ENCODE measurements at places on chromosomes 2 and 18.

GRCh38 chr18:13374468-13375301 lies 156.1 kb downstream of the LDLRAD4 start:
- DNase-seq, result no peak

- DNase-seq, result no peak
These were observed 5.7 kb upstream of the SERPINB2 start for GRCh38 chr18:63881851-63882250.

GRCh38 chr2:238698072-238698352 lies 149.9 kb upstream of the TWIST2 start:
- DNase-seq, result no peak

DNA sequence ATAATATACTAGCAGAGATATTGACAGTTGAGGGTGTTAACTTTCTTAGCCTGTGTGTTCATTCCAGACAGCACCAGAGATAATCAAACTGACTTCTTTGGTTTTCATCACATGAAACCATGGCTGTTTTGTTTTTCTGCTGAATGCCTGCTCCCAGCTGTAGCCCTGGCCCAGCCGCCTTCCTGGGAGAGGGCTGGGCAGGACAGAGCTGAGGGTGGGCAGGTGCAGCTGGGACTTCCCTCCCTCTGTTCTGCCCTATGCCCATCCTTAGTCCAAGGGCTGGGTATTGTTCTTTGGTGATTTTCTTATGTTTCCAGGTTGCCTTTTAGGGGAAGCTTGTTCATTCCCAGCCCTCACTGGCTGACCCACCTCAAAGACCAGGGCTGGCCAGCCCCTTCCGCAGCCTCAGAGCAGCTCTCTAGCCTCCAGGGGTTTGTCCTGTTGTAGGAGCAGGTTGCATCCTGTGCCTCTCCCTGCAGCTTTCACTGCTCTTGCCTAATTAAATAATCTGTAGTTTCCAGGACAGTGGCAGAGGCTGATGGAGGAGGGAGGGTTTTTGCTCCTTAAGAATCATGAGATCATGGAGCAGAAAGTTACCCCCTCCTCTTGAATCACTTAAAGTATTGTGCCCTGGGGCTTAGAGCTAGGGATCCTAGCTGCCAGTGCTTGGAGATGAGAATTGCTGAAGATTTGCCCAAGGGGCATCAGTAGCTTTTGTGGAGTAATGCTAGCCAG lies 61.4 kb downstream of the MTCL1 start:
- no peak for DNase-seq

DNA sequence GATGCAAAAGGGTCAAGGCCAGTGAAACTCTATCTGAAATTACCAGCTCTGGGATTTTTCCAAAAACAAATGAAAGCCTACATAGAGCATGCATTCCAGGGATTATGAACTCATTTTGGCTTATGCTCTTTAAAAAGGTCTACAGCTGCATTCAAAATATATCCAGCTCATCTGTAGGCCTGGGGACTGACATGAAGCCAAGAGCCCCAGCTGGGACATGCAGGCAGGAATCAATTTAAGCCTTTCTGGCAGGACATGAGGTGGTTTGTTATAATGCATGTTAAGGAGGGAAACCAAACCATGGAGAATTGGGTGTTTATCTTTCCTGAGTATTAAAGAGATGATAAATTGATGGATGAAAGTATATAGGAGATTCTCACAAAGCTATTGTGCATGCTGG lies 164.5 kb downstream of the RBM43 start:
- DNase-seq, result no peak

DNA sequence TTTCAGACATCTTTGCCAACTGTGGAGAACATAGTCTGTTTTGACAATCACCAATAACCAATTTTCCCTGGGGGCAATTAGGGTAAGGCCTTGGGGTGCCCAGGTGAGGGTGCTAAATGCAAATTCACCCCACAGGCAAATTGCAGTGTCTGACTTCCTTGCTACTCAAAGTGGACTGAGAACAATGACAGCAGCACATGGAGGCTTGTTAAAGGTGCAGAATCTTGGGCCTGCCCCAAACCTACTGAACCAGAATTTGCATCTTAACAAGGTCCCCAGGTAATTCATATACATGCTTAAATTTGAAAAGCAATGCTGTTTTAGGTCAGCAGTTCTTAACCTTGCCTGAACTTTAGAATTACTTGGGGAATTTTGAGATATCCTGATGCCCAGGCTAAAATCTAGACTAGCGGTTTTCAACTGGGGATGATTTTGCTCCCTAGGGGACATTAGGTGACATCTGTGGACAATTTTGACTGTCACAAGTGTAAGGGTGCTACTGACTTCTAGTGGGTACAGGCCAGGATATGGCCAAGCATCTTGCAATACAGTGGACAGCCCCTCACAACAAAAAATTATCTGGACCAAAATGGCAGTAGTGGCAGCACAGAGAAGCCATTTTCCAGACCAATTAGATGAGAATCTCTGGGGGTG lies 80.2 kb upstream of the GCFC2 start:
- DNase-seq, result no peak

- DNase-seq, result no peak
These were observed 139.8 kb downstream of the HNMT start for GRCh38 chr2:138104071-138104470.

- DNase-seq, result no peak
These were observed 305.0 kb upstream of the ERBB4 start for GRCh38 chr2:212843409-212844199.

DNA sequence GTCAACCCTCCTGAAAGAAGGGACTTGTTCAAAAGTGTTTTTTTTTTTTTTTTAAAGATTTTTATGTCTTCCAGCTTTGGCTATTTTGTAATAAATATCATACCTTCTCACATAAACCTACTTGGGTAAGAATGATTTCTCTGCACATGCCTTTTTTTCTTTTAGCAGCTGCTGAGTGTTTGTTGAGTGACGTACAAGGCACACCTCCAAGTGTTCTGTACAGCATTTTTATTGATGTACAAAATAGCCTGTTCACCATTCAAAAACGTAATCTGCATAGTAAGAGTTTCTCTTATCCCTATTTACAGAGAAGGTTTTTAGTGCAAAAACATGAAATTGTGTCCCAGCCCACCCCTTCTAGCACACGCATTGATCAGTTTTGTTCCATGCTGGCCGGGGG lies 77.6 kb downstream of the MEP1B start:
- DNase-seq, result no peak

DNA sequence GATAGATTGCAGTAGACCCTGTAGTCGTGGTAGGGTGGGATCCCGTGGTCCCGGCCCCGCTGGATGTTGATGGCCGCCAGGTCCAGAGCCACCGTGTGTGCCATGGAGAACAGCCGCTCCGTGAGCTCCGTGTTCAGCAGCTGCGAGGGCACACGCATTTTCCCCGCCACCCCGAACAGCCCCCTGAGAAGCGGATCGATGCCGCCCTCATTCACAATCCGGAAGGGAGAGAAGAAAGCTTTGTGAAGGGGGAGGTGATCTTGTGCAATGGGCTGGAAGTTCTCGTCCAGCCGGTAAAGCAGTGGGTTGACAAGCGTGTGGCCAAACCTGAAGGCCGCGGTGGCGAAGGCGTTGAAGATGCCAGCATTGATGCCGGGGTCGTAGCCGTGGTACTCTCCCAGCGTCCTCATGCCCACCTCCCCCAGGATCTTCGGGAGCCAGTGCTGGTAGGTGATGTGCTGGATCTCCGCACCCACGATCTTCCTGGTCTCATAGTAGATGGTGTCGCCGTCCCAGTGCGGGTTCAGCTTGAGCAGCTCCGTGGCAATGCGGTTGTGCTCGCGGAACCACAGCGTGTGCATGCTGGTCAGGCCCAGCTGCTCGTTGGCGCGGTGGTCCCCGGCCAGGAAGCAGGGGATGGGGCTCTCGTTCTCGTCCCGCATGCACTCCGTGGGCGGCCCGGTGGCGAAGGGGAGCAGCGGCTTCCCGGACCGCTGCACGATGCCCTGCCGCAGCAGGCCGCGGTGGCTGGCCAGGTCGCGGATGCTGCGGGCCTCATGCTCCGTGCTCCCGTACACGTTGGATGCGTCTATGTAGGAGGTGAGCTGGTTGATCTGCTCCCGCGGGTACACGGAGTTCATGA lies 95.8 kb downstream of the PXDN start:
- no peak for DNase-seq

- DNase-seq, result no peak
These were observed 74.4 kb downstream of the ANKRD44 start for GRCh38 chr2:197236159-197236558.

GRCh38 chr2:199449455-199449854 lies 8.3 kb downstream of the SATB2 start:
- no peak for DNase-seq

- DNase-seq, result no peak
These were observed 1.0 kb upstream of the BMPR2 start for GRCh38 chr2:202375033-202375608.

DNA sequence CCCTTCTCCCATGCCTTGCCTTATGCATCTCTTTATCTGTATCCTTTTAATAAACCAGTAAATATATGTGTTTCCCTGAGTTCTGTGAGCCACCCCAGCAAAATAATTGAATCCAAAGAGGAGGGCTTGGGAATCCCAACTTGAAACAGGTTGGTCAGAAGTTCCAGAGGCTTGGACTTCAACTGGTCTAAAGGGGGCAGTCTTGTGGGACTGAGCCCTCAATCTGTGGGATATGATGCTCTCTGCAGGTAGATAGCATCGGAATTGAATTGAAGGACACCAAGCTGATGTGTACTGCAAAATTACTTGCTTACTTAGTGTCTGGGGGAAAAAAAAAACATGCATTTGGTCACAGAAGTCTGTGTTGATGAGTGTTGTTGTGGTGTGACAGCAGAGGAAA lies 1033.5 kb upstream of the TMEFF2 start:
- no peak for DNase-seq

DNA sequence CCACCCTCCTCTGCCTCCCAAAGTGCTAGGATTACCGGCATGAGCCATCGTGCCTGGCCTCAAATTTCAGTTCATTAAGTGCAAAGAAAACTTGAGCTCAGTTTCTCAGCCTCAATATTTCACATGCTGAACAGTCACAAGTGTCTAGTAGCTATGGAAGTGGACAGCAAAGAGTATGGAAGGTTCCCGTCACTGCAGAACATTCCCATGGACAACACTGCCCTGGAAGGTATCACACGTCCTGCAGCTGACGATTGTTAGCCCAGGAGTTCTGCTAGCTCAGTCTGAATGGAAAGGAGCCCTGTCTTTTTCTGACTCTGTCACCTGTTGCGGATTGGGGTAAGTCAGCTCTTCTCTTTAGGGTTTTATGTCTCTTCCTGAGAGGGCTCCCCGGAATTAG lies 86.2 kb upstream of the PTPRM start:
- no peak for DNase-seq

DNA sequence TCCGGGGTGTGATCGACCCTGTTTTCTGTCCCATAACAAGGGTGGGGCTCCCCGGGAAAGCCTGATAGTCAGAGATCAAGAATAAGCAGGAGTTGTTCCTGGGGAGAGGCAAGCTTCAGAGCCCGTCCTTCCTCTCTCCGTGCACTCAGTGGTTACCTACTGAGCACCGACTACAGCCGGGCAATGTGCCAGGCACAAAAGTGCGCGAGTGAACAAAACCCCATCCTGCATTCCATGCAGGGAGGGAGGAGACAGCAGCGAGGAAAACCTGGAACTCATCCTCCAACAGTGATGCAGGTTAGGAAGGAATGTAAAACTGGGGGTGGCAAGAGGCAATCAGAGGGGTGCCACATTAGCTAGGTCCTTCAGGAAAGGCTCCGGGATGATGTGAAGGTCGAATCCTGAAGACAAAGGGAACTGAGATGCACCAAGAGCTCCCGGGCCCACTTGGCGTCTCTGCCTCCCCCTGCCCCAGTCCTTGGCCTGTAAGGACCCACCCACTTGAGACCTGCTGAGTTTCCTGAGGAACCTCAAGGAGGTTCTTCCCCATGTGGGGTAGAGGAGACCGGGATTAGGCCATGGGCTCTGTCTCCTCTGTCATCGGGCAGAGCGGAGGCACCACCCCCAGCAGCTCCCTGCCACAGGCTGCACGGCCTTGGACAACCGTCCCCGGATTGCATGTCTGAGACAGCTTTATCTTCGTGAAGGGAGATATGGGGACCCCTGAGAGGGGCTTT lies 198.2 kb downstream of the NDUFA10 start:
- no peak for DNase-seq

DNA sequence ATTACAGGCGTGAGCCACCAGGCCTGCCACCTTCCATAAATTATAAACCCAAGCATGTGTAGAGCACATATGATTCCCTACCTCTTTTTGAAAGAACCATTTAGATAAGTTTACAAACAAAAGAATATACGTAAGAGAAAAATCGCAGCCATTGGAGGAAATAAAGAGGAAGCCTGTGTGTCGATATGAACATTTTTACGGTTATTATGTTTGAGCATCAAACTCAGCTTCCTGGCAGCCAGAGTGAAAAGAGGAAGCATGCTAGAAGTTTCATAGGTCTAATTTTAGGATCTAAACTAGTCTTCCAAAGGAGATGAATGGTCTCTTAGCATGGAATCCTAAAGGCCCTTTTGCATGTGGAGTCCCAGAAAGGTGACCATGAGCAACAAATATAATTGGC lies 104.3 kb downstream of the PLB1 start:
- no peak for DNase-seq

DNA sequence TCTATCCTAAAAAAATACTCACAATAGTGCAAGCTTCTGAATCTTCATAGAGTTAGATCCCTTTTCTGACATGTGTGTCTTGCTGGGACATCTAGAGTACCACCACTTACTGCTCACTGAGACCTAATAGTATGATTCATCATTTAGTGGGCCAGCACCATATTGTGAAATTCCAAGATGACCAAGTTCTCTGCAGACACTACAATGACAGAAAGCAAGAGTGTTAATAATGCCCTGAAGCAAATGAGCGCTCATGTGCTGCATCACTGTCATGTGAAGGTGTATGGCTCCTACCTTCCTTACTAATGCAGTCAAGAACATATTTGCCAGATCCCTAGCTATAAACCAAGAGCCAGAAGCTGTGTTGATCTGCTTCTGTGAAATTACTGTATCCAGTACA lies 606.2 kb upstream of the NXPH2 start:
- DNase-seq, result no peak

DNA sequence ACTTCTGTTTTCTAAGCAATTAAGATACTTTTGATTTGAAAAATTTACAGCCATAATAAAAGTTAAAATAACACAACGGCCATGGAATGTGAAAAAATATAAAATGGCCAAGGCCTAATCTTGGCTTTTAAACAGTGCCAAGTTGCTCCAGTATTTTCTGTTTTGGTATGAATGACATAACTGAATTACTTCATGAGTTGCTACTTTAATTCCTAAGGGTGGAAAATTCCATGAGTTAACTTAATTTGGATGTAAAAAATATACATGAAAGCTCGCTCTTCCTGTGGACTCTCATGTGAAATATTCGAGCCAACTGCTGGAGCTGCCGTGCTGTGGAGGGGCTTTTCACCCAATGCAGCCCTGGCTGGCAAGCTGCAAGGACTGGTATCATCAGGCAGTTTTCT lies 286.0 kb upstream of the CCDC68 start:
- no peak for DNase-seq

GRCh38 chr2:165348441-165348840 lies 109.2 kb downstream of the SCN2A start:
- no peak for DNase-seq

GRCh38 chr18:62715436-62715758 lies at the start of gene PHLPP1:
Gene PHLPP1, plus strand, starts transcription at chr18:62715541. Its CDS starts 143 bp downstream, at chr18:62715684.
- no peak for DNase-seq

Measured in stimulated activated CD8-positive, alpha-beta memory T cell treated with anti-CD3 and anti-CD28 coated beads, Interleukin-4, amount 100 ng/mL, for 4 hours (primary cell).